ENCODE measurements at places on chromosomes 5 and 9. TPM values are rescaled to one million over a fixed set of nuclear protein-coding genes. Genes with fewer than 3 reads are reported as not detected.

DNA sequence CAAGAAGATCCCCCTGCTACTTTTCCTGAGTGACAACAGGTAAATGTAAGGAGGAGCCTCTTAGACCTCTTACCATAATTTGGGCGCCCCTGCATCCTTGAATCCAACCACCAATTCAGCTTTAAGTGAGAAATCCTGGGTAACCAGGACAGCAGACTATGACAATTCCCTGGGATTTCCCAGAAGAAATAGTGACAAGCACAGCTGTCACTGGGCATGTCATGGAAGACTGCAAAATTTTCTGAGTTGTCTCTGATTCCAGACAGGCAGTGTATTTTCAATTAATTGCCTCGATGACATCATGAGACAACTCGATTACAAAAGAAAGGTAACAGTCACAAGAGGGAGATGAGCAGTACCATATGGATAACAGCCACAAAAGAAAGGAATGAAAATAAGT is 256.9 kb downstream of the BNC2 start:
- DNase-seq, result no peak
- H3K36me3 ChIP-seq, result no peaks in the 10 kb centered on the region
- no peaks in the 10 kb centered on the region for H3K27me3 ChIP-seq

GRCh38 chr5:160044967-160045366 is 36.0 kb downstream of the TTC1 start:
- H3K27ac ChIP-seq, result no peak overlapping the region
- no peaks in the 10 kb centered on the region for H3K4me1 ChIP-seq
- H3K27me3 ChIP-seq, result no peaks in the 10 kb centered on the region
- no peak overlapping the region for H3K4me3 ChIP-seq
- DNase-seq, result no peak
- H3K36me3 ChIP-seq, result peaks cover 24% of the 10 kb centered on the region

DNA sequence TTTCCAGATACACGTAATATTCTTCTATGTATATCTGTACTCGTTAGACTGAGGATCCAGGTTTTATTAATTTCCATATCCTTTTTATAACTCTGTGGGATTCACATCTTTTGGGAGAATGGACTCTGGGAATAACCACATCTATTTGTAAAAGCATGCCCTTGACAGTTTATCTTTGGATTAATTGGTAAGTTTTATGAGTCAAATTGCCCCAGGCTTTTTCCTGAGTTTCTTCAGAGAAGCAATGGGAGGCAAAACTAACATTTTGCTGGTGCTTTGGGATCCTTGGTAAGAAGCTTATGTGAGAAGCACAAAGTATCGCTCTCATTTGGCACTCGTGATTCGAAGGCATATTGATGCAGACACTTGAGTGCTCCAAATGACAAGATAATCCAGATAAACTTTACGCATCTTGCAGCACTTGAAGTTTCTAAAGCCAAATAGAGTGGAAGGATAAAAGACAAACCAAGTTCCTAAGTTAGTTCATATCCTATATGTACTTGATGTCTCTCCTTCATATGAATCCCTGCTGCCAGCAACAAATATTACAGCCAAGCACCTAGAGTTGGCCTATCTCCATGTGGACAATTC is 324.7 kb downstream of the TLE4 start:
- H3K4me1 ChIP-seq, result peaks cover 4% of the 10 kb centered on the region
- H3K36me3 ChIP-seq, result no peaks in the 10 kb centered on the region

Gene STK10
- polyA plus RNA-seq, result 34.6 TPM

Measured in naive B cell (primary cell).